ENCODE measurements at places on chromosomes 3 and 15. TPM values are rescaled to one million over a fixed set of nuclear protein-coding genes. Genes with fewer than 3 reads are reported as not detected.

The RPS17 gene
- total RNA-seq = 2,542 TPM

The ZPLD1 gene
- total RNA-seq = not detected

The CACNA1D gene
- 1.0 TPM for total RNA-seq

The IMPG2 gene
- 0.04 TPM for total RNA-seq

The RLBP1 gene
- not detected for total RNA-seq

The AGBL1 gene
- total RNA-seq = not detected

The ADAMTS17 gene
- 0.55 TPM for total RNA-seq

The C3orf49 gene
- not detected for total RNA-seq

The SAMMSON gene
- 0.04 TPM for total RNA-seq

- DNase-seq = no peak
These were observed 6.7 kb downstream of the FAM162A start for GRCh38 chr3:122390665-122391064.

DNA sequence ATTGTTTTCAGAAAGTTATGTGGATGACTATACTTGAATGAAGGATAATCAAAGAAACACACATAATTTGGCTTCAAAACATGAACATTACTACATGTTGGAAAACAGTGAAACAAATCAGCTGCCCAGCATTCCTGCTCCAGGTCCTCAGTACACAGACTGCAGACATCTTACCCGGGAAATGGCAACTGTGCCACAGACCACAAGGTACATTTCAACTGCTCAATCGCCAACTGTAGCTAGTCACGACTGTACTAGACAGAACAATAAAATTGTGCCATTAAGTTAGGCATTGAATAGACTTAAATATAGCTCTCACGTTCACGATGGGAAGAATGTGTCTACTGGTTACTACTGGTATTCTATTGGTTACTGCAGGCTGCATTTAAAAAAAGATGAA, 5.0 kb downstream of the NAA50 start:
- no peak for DNase-seq

GRCh38 chr15:70348226-70348543, 250.5 kb upstream of the TLE3 start:
- no peak for DNase-seq

- peak; percentile 16 for DNase-seq
These were observed 590 bp upstream of the ITGA11 start for GRCh38 chr15:68432441-68433064.

- no peak for DNase-seq
These were observed 304.5 kb upstream of the SEMA6D start for GRCh38 chr15:47412802-47413201.

- no peak for DNase-seq
These were observed 552.5 kb upstream of the ROBO2 start for GRCh38 chr3:76487446-76487845.

DNA sequence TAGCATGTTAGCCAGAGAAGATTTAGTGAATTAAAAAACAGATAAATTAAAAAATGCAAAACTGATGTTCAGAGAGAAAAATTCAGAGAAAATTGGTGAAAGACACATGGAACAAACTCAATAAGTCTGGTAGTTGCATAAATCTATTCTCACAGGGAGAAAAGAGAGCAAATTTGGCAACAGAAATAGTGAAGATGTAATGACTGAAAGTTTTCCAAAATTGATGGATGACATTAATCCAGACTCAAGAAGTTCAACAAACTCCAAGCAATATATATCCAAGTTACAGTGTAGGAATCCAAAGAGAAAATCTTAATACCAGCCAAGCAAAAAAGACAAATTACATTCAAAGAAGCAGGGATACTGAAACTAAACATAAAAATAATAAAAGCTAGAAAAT, 302.7 kb upstream of the ARPP21 start:
- DNase-seq = no peak

DNA sequence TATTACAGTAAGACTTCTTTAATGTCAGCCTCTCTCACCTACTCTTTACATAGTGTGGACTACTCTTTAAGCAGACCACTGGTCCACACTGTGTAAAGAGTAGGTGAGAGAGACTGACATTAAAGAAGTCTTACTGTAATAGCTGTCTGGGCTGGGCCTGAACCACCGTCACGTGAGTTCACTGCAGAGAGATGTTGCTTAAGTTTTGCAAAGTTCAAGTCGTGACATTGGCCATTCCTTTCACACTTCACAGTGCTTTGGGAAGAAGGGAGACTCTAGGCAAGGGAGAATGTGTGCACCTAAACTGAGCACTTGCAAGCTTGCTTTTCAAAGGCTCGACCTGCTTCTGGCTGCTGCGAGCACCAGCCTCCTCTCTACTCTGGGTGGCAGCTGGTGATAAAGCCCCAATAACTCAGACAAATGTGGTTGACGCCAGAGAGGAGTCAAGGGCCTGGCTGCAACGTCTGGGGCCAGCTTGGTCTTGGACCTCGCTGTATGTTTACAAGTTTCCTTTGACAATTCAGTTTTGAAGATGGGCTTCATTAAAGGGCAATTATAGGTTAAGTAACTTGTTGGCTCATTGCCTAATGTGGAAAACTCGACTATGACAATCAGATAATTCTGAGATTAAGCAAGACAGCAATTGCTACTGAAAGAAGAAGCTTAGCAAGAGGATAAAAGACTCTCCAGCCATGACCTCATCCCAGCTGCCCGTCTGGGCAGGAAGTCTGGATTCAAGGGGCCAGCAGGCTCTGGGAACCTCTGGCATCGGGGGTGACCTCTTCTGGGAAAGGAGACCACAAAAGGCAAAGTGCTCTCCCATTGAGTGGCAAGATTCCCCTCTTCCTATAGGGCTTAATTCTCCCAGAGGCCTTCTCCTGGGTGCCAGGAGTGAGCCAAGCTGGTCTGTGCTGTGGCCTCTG, 242.1 kb upstream of the TLE3 start:
- no peak for DNase-seq

DNA sequence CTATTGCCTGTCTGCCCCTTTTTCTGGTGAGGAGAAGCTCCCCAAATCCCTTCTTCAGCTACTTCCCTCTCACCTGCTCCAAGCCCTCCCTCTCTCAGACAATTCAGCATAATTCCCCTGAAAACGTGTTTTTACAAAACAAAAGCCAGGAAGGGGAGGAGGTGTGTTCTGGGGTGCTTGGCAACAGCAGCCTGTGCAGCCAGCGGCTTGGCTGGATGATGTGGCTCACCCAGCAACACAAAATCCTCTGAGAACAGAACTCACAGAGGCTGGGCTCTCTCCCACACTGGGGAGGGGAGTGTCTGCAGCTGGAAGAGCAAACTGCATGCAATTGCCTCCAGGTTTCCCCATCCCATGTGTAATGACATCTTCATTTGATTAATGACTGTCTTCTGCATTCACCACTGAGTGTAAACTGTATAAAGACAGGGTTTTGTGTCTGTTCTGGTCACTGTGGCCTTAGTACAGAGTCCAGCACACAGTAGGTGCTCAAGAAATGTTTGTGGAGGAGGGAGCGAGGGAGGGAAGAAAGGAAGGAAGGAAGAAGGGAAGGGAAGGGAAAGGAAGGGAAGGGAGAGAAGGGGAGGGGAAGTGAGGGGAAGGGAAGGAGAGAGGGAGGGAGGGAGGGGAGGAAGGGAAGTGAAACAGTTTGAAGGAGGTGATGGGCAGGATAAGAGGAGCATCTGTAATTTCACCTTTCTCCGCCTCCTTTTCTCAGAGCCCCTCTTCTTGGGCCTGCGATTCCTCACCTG, 70.1 kb upstream of the GLCE start:
- peak; percentile 71 for DNase-seq

DNA sequence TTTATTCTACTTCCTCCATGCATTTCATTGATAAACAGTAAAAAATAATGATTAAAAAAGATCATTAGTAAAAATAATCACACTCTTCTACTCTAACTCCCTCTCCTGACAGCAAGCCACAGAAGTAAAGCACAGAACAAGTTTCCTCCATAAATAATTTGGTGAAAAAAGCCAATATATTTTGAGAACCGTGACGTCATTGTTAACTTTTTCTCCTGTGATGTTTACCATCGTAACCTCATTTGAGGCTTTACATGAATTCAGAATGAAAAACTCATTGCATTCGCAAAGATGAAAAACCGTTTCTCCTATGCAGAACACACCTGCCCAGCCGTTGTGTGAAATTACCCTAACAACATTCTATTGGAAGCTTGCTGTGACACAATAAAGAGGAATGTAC, 120.7 kb downstream of the NSUN3 start:
- no peak for DNase-seq

DNA sequence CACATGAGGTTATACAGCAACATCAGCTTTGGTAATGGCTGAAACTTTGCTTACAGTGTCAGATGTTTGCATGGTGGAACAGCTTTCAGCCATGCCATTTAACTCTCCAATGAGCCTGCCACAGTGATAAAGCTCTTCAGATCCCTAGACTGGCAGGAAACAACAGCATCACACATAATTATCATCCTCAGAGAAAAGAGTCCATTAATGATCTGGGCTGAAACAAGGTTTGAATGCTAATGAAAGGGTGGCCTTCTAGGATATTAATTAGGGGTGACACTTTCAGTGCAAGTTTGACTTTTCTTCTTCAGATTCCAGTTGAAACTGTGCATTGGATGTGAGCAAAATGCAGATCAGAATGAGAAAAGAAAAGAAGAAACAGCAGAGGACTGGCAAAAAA, 166.6 kb downstream of the IGSF11 start:
- no peak for DNase-seq

GRCh38 chr15:83410532-83410931, 36.6 kb upstream of the SH3GL3 start:
- DNase-seq = no peak

- DNase-seq = no peak
These were observed 44.5 kb upstream of the PDE8A start for GRCh38 chr15:84937144-84937543.

GRCh38 chr3:182172534-182172933, 460.8 kb downstream of the SOX2 start:
- no peak for DNase-seq

- no peak for DNase-seq
These were observed 919.3 kb downstream of the TUSC7 start for GRCh38 chr3:117628823-117629291.

DNA sequence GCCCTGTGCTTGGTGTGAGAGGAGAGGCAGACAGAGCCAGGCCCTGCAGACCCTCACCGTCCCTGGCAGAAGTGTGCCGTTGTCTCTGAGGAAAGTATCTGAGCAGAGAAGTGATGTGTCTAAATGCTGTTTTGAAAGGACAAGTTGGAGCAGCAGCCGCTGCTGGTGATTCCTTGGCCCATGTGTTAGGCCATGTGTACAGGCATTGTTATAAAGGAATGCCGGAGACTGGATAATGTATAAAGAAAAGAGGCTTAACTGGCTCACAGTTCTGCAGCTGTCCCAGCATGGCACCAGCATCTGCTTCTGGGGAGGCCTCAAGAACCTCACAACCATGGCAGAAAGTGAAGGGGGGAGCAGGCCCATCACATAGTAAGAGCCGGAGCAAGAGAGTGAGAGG, 334.6 kb upstream of the ATP10A start:
- no peak for DNase-seq

- no peak for DNase-seq
These were observed 1149.3 kb downstream of the NSUN3 start for GRCh38 chr3:95212117-95212516.

DNA sequence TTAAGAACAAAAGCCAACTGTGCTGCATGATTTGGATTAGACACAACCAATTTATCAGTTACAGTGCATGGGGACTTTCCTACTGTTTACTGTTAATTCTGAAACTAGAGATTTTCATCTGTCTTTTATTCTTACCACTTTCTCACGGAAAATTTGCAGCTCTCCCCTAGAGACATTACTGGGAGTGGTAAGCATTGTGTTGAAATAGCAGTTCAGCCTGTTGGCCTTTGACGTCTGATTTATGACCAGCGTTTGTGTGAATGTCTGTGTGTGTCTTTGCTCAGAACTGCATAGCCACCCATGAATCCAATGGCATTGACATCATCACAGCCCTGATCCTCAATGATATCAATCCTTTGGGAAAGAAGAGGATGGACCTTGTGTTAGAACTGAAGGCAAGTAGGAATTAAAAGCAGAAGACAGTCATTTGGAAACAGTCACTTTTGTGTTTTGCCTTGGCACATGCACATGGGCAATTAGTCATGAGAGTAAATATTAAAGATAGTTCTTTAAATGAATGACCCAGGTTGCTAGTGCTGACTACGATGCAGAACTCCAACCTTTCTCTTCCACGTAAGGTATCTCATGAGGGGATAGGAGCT, 202.2 kb upstream of the BHLHE40 start:
- DNase-seq = no peak

DNA sequence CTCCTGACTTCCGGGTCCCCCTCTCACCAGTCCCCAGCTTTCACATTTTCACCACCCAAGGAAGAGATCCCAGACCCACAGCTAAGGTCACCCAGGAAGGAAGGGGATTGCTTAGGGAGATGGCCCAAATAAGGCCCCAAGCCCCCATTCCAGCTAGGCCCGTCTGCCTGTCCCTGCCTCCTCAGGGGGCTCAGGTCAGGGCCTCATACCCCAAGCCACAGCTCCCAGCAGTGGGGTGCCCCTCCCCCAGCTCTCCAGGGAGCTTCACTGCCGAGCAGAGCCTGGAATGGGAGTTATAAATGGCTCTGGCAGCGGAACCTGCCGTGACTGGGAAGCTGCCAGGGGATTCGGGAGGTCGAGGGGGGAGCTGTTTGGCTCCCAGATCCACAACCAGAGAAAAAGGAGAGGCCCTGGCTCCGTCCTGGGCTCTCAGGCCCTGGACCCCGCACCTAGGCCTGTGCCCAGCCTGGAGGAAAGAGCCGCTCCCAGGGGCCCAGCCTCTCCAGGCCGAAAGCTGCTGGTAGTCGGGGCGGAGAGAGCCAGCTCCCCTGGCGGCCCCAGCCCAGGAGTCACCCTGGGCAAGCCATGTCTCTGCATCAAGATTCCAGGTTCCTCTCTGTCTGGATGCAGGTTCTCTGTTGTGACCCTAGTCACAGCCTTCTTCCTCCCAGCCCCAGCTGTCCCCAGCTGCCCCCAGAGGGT, 550 bp downstream of the CCDC9B start:
- DNase-seq = peak; percentile 77

DNA sequence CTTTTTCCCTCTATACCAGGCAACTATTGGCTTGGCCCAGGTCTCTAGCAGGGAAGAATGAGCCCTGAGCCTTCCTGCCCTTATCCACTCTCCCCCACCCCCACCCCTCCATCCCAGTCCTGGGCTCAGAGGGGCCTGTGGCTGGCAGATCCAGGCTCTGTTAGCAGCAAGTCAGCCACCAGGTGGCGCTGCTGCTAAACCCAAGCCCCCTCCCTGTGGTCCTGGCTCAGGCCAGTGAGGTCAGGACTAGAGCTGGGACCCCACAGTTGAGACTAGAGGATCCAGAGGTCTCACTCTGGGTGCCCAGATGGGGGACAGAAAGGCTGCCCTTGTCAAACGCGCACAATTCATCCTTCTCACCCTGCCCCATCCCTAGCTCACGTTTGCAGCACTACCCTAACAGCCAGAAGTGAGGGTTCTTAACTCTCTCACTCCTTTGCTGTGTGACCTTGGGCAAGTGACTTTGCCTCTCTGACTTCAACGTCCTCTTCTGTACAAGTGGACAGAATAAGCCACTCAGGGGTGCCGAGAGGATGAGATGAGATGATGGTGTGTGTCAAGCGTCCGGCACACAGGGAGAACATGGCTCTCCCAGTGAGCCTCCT, 46.8 kb upstream of the SLC6A1 start:
- peak; percentile 95 for DNase-seq

DNA sequence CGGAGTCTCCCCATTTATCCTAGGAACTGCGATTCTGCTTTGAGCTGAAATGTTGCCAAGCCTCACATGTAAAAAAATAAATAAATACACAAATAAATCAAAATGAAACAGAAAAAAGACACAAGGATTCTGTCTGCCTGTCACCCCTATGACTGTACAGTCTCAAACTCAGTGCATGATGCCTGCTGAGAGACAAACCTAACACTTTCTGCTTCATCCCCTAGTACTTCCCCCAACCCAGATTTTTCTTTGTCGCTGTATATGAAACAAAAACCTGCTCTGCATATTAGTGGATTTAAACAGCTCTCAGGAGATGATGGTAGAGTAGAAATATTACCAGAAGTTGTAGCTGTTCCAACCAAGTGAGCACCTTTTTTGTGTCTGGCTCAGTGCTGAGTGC, 530.7 kb upstream of the CFAP20DC start:
- no peak for DNase-seq

Measured in H7 (cell line).